A549 treated with dexamethasone at 1 μM for 4 hours (cell line): ENCODE measurements at places on chromosomes 7 and 10. TPM values are rescaled to one million over a fixed set of nuclear protein-coding genes. Genes with fewer than 3 reads are reported as not detected.

OR2A5 gene
- total RNA-seq = not detected in 5 replicates

TRIM50 gene
- total RNA-seq = not detected in 5 replicates

WNT16 gene
- total RNA-seq = 1.6 to 2.6 TPM (median 2.0 TPM) in 5 replicates

CHN2 gene
- total RNA-seq = 0.14 to 0.62 TPM (median 0.50 TPM) in 5 replicates

ATP6V0A4 gene
- total RNA-seq = 0.20 to 0.27 TPM (median 0.27 TPM) in 5 replicates
